ENCODE measurements at places on chromosomes 3 and 15.

DNA sequence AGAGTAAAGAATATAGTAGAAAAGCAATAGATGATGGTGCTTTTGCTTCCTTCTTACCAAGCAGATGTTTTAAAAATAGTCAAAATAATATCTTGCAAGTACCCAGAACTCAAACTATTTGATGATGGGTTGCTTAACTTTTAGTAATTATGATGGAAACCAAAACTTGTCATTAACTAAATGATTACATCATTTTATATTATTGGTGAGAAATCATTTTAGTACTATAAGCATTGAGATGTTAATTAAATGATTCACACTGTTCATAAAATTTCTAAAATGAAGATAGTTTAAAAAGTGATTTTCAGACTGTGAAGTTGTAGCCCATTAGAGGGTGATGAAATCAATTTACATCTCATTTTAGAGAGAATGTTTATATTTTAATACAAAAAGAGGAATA, 24.4 kb upstream of the GOLGA8B start:
- no peak for DNase-seq

DNA sequence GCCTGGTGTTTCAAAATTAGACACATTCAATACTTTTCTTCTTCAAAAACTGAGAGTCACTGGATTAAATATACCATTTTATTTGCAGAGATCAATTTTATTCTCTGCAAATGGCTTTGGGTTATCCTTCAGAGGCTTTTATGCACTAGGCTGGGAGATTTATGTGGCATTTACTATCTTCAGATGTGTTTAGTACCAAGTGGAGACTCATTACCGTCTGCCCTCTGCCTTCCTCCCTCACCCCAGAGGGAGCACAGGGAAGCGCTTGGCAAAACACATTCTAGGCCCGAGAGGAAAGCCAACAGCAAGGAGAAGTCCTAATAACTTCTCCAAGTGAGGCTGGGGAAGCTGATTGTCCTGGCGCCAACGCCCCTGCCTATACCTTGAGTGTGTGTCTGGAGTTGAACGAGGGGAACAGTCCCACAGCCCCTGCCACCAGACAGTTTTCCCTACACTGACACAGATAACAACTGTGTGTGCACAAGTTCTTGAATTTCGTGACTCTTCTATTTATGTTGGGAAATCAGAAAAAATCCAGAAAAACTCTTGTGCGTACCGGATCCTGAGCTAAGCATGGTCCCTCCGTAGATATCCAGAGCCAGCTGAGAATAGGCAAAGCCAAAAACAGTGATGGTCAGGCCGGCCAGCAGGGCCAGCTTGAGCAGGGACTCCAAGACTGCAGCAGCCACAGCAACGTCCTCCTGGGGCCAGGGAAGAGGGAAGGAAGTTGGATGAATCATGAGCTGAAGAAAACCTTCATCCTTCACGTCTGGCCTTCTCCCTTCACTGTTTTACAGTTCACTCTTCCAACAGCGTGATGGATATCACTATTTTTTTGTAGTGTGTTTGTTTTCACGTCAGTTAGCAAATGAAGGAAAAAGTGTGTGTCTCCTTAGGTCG, 26.6 kb downstream of the RFT1 start:
- DNase-seq, result peak; percentile 25

DNA sequence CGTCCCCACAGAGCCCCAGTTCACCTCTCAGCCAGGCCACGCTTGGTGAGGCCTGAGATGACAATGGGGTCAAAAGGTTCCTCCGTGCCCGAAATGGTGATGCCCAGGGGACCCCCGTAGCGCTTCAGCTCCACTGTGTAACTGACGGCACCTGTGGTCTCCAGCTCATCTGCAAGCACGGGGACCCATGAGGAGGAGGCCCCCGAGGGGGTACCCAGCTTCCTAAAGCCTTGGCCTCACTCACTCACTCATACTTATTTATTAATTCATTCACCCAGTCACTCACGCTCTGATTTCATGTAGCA, 30.4 kb downstream of the GRIP2 start:
- DNase-seq, result no peak

DNA sequence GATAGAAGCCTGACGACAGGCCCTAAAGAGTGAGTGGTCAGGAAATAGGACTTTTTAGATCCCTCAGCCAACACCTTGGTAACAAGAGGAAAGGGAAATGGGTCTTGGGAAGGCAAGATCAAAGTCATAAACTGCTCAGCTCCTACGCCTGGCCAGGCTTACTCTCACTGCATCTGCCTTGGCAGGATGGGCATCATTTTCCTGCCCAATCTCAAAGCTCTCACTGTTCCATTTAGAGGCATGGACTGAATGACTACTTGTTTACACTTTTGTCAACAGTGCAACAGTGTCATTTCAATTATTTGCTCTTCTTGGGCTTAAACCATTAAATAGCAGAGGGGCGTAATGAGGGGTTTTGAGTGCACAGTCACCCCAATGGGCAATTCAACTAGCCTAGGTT, 808.7 kb downstream of the GRM7 start:
- no peak for DNase-seq

DNA sequence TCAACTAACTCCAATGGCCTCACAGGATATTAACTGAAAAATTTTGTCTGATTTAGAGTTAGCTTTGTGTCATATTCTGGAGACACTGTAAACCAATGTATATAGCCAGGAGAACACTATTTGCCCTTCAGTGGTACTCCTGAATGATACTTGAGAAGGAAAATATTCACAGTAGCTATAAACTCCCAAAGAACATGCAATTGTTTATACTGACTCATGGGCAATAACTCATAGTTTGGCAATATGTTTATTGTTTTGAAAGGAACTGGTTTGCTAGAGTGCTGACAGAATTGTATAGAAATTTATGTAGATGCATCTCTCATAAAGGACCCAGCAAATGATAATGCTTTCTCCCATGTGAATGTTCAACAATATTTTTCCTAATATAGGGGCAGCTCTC, 537.6 kb downstream of the PLOD2 start:
- no peak for DNase-seq

GRCh38 chr3:122458992-122459391, 43.1 kb upstream of the WDR5B start:
- peak; percentile 55 for DNase-seq

DNA sequence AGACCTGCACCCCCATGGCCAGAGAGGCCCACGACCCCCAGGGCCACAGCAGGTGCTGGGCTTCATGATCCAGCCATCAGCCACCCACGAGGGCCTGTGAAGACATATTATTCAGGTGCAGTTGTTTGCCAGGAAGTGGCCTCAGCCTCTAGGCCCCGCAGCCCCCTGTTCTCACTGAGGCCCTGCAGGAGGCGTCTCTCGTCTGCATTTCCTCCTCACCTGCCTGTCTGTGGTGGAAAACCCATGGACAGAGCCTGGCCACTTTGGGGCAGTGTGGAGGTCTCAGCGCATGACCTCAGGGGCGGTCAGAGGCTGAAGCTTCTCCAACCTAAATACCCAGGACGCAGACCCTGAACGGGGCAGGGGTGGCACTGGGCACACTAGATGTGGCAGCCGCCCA, 18.6 kb downstream of the UROC1 start:
- DNase-seq, result no peak
